ENCODE measurements at places on chromosomes 3 and 15.
A peak's percentile ranks its signal among the peaks of the same experiment; 100 is the strongest.

DNA sequence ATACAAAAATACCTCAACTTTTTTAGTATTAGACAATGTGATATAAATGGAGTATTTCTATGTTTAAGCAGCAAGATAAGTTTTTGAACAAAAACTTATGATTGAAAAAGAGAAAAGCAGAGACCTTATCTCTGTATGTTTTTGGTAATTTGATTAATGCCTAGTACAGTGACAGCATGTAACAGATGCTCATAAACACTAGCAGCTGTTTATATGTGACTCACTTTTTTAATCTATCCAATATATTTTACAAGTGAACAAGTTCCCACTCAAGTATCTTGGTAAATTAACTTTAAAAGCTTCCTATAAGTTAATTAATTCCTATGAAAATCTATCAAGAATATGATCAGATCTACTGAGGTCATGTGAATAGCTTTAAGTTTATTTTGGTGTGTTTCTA is 55.1 kb downstream of the NGLY1 start:
- no peak for DNase-seq

DNA sequence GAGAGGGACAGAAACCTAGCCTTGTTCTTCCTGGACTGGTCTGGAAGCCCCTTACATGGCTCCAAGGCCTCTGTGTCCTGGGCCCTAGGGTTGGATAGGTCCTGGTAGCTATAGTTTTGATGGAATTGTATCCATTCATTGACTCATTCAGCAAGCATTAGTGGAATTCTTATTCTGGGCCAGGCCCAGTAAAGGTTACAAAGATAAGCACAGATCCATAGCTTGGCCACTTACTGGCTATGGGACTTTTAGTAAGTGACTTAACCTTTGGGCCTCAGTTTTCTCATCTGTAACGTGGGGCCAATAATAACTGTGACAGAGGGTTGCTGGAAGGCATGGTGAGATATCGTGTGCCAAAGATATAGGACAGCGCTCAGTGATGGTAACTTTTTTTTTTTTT is 13.6 kb upstream of the DAG1 start:
- no peak for DNase-seq

GRCh38 chr3:43526956-43527355 is 94.9 kb downstream of the ANO10 start:
- DNase-seq: no peak

- no peak for DNase-seq
These were observed 478.5 kb upstream of the CBLB start for GRCh38 chr3:106347350-106347749.

DNA sequence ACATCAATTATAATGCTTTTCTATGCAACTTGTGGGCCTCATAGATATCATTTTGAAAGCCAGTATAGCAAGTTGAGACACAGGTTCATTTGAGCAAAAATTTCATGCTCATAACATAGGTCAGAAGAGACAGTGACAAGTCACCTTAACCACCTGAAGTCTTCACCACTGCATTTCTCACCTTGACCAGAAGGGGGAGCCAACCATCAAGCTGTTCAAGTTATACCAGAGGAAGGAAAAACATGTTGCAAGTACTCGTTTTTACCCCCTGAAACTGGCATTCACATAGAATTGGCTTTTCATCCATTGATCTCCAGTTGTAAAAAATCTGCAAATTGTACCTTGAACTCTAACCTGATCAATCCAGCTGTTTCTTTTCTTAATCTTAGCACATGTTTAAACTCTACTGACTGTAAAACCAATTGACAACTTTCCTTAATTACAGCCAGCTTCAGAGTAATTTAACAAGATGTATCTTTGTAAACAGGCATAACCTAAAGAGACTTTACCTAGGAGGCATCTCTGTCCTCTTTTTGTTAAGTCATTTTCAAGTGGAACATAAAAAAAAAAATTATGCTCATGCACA is 1.4 kb downstream of the LMOD3 start:
- peak; percentile 57 for DNase-seq

DNA sequence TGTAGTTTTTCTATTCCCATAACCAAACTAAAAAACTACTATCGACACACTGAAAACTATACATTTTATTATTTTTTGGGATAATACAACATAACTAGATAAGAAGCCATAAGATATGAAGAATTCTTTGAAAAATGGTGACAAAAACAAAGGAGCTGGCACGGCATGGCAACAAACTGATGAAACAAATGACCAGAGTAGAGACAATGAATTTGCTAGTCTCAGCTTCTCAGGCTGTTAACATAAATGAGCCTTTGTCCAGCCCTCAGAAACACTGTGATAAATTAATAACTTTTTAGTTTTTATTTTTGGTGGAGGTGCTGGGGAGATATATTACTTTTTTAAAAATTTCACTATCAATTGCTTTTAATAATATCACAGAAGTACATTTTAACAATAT is 100.7 kb downstream of the SMARCC1 start:
- no peak for DNase-seq

GRCh38 chr15:45522328-45523165 is at the start of gene SLC30A4:
Gene SLC30A4 (minus strand): TSS chr15:45522755. CDS start chr15:45522354, 401 bp downstream.
- DNase-seq: peak; percentile 41

GRCh38 chr15:78552597-78552996 is 12.4 kb downstream of the PSMA4 start:
- no peak for DNase-seq

DNA sequence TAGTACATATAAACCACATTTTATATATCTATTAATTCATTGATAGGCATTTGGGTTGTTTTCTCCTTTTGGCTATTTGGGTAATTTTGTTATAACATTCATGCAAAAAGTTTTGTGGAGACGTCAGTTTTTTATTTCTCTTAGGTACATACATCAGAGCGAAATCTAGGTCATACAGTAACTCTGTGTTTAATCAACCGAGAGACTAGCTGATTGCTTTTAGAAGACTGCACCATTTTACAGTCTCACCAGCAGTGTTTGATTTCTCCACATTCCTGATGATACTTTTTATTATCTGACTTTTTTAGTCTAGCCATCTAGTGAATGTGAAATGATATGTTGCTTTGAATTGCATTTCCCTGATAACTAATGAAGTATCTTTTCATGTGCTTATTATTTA is 1019.3 kb downstream of the NSUN3 start:
- no peak for DNase-seq

DNA sequence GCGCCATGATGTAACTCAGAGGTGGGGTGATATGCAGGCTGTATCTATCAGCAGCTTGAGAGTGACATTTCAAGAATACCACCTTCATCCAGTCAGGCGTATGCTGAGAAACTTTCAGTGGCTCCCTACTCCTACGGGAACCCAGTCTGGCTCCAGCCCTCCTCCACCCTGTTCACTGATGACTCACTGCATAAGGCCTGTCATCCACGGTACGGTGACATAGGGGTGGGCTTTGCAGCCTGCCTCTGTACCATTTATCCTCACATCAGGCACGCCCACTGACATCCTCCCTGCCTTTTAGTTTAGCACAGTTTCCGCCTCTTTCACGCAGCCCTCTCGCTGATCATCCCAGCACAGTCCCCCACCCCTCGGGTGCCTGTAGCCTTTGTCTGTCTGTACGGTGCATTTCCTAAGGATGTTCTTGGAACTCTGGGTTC is 11.7 kb downstream of the PXYLP1 start:
- no peak for DNase-seq

- DNase-seq: no peak
These were observed 714.8 kb downstream of the FHIT start for GRCh38 chr3:60536420-60536819.

GRCh38 chr15:41940441-41940857 is 31.9 kb downstream of the EHD4 start:
- peak; percentile 22 for DNase-seq

GRCh38 chr15:81299630-81300273 is 24.2 kb downstream of the STARD5 start:
- no peak for DNase-seq

GRCh38 chr3:157027861-157028745 is 131.8 kb downstream of the CCNL1 start:
- DNase-seq: no peak

DNA sequence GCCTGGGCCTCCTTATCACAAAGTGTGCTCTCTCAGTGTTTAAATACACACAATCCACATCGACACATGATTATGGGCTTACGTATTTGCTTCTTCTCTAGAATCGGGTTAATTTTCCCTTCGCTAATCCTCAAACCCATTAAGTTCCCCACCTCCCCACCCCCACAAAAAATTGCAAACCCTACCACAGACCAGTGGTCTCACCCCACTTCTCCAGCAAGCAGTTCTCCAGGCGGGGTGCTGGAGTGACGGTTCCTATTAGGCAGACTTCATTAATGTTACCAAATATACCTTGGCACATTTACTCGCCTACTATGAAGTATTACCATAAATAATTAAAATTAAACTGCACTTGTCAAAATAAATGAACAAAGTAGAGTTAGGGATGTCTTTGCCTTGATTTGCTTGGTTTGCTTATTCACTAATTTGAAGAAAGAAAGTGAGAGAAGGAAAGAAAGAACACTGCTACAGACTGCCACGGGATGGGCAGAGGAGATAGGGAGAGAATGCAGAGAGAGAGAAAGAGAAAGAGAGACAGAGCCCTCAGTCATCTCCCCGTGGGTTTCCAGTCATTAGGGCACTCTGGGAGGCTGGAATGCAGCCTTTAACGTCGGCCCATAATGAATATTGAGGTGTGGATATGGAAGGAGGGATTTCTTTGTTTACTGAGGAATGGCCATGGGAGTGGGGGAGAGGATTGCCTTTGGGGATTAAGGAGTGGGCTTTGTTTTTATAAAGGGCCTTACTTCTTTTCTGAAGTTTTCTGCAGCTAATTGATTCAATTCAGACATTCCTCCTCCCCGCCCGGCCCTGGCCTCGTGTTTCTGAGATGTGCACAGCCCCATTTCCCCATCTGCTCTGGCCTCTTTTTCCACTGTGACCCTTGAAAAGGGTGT is 39.7 kb upstream of the POLG start:
- DNase-seq: no peak

- DNase-seq: no peak
These were observed 44.8 kb downstream of the KBTBD12 start for GRCh38 chr3:127959873-127960272.

DNA sequence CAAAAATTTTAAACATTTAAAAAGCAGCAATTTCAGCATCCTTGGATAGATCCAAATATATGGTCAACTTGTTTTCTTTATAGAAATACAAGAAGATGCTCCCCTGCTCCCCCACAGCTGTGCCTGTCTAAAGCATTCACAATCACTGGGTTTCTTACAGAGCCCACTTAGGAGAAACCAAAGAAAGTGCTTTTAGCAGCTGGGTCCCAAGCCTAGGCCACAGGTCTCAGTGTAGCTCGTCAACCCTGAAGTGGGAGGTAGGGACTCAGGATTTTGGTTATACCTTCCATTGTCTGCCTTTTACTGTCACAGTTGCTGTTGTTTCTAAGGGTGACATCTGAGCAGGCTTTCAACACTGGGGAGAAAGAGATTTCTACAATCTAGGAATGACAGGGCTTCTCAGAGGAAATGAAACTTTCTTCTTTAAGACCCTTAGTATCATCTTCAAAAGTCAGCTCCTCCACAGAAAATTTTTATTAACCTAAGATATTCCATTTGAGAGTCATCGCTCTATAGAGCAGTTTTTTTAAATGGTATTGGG is 199.3 kb upstream of the CMC1 start:
- no peak for DNase-seq

GRCh38 chr15:67003586-67003985 is 61.8 kb upstream of the SMAD3 start:
- no peak for DNase-seq

DNA sequence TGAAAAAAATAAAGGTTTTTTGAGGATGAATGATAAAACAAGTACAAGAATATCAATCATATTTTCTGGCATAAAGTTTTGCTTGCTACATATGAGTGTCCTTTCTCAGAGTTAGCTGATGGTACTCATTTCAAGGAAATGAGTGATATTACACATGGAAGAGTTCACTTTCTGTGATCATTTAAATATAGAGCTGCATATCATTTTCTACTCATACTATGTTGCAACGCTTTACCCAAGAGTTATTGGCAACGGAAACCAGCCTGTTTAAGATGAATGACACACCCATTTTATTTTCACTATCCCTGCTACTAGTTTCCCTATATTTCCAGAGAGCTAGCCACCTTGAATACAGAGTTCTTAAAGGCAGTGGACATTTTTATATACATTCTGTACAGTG is 35.4 kb upstream of the RBMS3 start:
- DNase-seq: no peak

GRCh38 chr15:37034835-37035748 is 65.3 kb downstream of the MEIS2 start:
- DNase-seq: no peak

- DNase-seq: no peak
These were observed 240.9 kb upstream of the STT3B start for GRCh38 chr3:31291818-31292217.

DNA sequence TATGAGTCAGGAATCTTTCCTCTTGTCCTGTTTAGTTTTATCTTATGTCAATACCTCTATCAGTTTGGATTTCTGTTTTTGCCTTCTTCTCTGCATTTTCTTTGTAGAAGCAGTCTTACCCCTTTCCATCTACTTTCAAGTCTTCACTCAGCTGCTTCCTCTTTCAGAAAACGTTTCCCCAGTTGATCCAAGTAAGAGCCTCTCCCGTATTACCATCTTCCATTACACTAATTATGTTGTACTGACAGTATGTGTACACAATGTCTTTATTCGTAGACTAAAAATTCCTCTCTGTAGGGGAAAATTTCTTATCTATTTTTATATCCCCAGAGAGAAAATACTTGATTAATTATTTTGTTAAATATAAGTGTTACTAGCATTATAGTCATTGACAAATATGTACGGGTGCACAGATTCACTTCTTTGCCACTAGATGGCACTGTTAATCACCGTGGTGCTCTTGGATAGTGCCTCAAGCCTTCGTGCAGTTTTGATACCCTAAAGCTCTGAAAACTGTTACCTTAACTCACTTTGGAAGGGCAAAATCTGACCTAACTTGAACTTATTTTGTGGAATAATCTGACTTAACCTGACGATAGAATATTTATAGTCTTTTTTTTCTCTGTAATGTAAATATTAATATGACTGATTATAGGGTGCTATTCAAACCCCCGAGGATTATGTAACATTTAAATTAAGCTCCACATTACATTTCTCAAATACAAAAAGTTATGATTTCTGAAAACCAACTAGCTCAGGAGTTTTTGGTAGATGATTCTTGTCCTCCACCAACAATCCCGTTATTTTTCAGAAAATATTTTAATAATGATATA is 74.2 kb upstream of the POU1F1 start:
- DNase-seq: no peak

GRCh38 chr3:18725668-18726407 is 300.7 kb upstream of the SATB1 start:
- no peak for DNase-seq

GRCh38 chr15:82138306-82138705 is 92.5 kb upstream of the MEX3B start:
- no peak for DNase-seq

GRCh38 chr3:181383201-181383600 is 328.5 kb upstream of the SOX2 start:
- DNase-seq: no peak

- no peak for DNase-seq
These were observed 29.2 kb upstream of the LIMD1 start for GRCh38 chr3:45565342-45565741.

- DNase-seq: no peak
These were observed 138.8 kb downstream of the PDZRN3 start for GRCh38 chr3:73485877-73486330.

GRCh38 chr3:11235385-11235784 is 36.8 kb upstream of the ATG7 start:
- DNase-seq: no peak

GRCh38 chr15:49154799-49155109 is 645 bp downstream of the COPS2 start:
- no peak for DNase-seq

All from stimulated activated CD4-positive, alpha-beta T cell treated with anti-CD3 and anti-CD28 coated beads, TNF-alpha, amount 100 ng/mL, for 1 hour (primary cell).